ENCODE measurements at places on chromosomes 2 and 18. TPM values are rescaled to one million over a fixed set of nuclear protein-coding genes. Genes with fewer than 3 reads are reported as not detected.

Gene UGT1A9
- not detected for total RNA-seq

Gene PROKR1
- not detected for total RNA-seq

Gene FHOD3
- total RNA-seq: 2.9 TPM

Gene ADGRF3
- total RNA-seq: not detected

Gene KANSL1L
- total RNA-seq: 6.1 TPM

Gene CAPN13
- not detected for total RNA-seq

Gene TMEM178A
- total RNA-seq: 0.84 TPM

Gene NEU2
- total RNA-seq: not detected

Gene IL1F10
- total RNA-seq: not detected

Gene CPLX4
- total RNA-seq: not detected

Gene LRP1B
- under 0.01 TPM for total RNA-seq

Gene GKN1
- total RNA-seq: not detected

Gene REG1B
- total RNA-seq: not detected

Gene PPM1B
- total RNA-seq: 13.6 TPM

Gene CIB4
- total RNA-seq: not detected

Gene ARHGEF33
- not detected for total RNA-seq

Gene SERPINB12
- total RNA-seq: not detected

Gene FAM110C
- total RNA-seq: not detected

Gene VAMP8
- 2.5 TPM for total RNA-seq

Gene CFAP65
- not detected for total RNA-seq

Gene EVA1A
- 28.4 TPM for total RNA-seq
